Activated T-helper 2 cell treated with anti-CD3 and anti-CD28 coated beads, Interferon-gamma antibody, Interleukin-2, Interleukin-4, amounts not matched to agents 10 μg/mL and 5 μg/mL and 100 μg/mL, durations not matched to agents 14 hours and 24 hours and 36 hours (primary cell): ENCODE measurements at places on chromosomes 2 and 18.

- H3K27me3 ChIP-seq: no peaks in the 10 kb centered on the region
- no peak overlapping the region for H3K27ac ChIP-seq
- H3K4me1 ChIP-seq: no peaks in the 10 kb centered on the region
- H3K36me3 ChIP-seq: no peaks in the 10 kb centered on the region
- DNase-seq: no peak
These were observed 256.4 kb upstream of the TCF4 start for GRCh38 chr18:55844382-55844781.

GRCh38 chr2:12556762-12557161 lies 160.0 kb upstream of the TRIB2 start:
- peaks cover 44% of the 10 kb centered on the region for H3K4me1 ChIP-seq
- H3K27ac ChIP-seq: peak overlapping the region; percentile 46
- H3K4me3 ChIP-seq: no peak overlapping the region
- DNase-seq: no peak
- peaks cover 3% of the 10 kb centered on the region for H3K27me3 ChIP-seq
- peaks cover 4% of the 10 kb centered on the region for H3K36me3 ChIP-seq

DNA sequence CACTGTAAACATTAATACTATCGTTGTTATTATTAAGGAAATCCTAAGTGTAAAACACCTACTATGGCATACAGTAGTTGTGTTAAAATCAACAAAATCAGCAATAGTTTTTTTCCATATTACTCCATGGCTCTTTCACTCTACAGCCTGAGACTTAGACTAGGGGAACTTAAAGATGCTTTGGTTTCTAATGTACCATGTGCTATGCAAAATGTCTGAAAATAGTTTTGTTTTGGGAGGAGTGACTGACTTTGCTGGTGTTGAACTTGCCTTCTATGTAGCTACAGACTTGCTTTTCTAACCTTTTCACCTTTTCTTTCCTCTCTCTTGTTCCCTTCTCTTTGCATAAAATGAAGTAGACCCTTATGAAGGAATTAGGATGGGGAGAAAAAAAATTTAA lies 159.0 kb upstream of the CCDC195 start:
- no peaks in the 10 kb centered on the region for H3K27me3 ChIP-seq
- H3K27ac ChIP-seq: no peak overlapping the region
- H3K36me3 ChIP-seq: peaks cover 87% of the 10 kb centered on the region
- H3K4me1 ChIP-seq: peaks cover 6% of the 10 kb centered on the region
- H3K4me3 ChIP-seq: no peak overlapping the region

DNA sequence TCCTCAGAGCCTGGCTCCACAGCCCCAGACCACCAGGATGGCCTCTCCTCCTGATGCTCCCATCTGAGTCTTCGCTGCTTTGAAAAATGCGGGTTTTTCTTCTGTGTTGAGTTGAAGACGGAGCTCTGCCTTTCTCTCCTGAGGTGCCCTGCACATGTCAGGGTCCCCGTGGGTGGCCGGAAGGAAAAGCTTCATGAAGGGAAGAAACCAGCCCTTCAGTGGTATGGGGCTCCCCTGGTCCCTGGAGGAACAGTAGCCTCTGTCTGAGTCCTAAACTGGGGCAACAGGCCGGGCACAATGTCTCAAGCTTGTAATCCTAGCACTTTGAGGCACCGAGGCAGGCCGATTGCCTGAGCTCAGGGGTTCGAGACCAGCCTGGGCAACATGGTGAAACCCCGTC lies 54.7 kb upstream of the CAB39 start:
- DNase-seq: no peak
- peaks cover 34% of the 10 kb centered on the region for H3K36me3 ChIP-seq
- peak overlapping the region; percentile 99 for H3K27ac ChIP-seq
- peak overlapping the region; percentile 91 for H3K4me3 ChIP-seq

- no peak overlapping the region for H3K4me3 ChIP-seq
- peaks cover 7% of the 10 kb centered on the region for H3K4me1 ChIP-seq
- H3K27me3 ChIP-seq: peaks cover 19% of the 10 kb centered on the region
- no peak overlapping the region for H3K27ac ChIP-seq
These were observed 42.4 kb upstream of the ACKR3 start for GRCh38 chr2:236527159-236527630.

- no peaks in the 10 kb centered on the region for H3K27me3 ChIP-seq
- H3K36me3 ChIP-seq: no peaks in the 10 kb centered on the region
These were observed 66.6 kb upstream of the ZNF397 start for GRCh38 chr18:35174093-35174731.

- H3K27ac ChIP-seq: no peak overlapping the region
- DNase-seq: no peak
These were observed 37.5 kb upstream of the SIX2 start for GRCh38 chr2:45046786-45047185.

- peaks cover 88% of the 10 kb centered on the region for H3K4me1 ChIP-seq
- H3K4me3 ChIP-seq: peak overlapping the region; percentile 57
- H3K36me3 ChIP-seq: peaks cover 79% of the 10 kb centered on the region
- DNase-seq: no peak
These were observed 102.9 kb downstream of the BCL2 start for GRCh38 chr18:63216516-63217311.

DNA sequence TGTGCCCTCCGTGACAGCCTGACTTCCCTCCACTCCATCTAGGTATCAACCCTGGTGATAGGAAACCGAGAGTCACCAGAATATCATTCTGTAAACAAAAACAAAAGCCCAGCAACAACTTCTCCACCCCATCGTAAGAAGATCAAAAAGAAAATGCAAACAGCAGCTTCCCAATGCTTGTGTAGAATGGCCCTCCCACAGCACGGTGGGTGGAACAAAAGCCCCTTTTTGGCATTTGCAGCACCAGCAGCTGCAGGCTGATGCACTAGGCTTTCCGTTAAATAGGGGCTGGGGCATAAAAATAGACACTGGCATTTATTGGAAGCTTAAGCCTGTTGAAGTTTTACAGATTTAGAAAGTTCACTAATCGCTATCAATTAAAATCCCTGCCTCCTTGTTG lies 513.0 kb downstream of the GALR1 start:
- DNase-seq: no peak
- no peak overlapping the region for H3K27ac ChIP-seq
- H3K27me3 ChIP-seq: peaks cover 8% of the 10 kb centered on the region
- H3K4me1 ChIP-seq: no peaks in the 10 kb centered on the region

DNA sequence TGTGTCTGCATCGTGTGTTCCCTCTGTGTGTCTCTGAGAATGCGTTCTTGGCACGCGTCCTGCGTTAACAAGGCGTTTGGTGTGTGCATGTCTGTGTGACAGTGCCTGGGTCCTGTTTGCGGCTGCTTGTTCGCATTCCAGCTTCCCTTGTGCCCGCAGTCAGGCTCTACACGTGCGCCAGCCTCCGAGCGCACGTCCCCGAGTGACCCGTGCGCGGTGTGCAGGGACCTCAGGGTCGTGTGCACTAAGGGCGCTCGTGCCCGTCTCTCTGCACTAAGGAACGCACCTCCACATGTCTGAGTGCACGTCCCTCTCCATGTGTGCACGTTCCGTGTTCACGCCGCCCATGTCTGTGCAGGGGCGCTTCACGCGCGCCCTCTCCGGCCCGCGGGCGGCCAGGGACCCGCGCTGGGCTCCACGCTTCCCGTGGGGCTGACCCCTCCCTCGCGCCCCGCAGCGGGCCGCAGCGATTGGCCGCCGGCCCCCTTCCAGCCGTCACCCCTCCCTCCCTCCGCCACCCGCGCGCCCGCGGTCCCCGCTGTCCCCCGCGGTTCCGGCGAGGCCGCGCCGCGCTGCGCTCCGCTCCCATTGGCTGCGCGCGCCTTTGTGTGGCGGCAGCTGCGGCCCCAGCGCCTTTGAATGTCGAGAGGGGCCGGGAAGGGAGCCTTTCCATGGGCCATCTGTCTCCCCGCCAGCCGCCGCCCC lies 229.4 kb downstream of the HAUS1 start:
- no peak overlapping the region for H3K27ac ChIP-seq
- DNase-seq: peak; percentile 14
- peaks cover 27% of the 10 kb centered on the region for H3K4me1 ChIP-seq
- peaks cover 75% of the 10 kb centered on the region for H3K27me3 ChIP-seq

GRCh38 chr2:16635791-16636699 lies 29.6 kb downstream of the CYRIA start:
- H3K4me1 ChIP-seq: peaks cover 18% of the 10 kb centered on the region
- DNase-seq: no peak
- H3K4me3 ChIP-seq: no peak overlapping the region
- H3K27ac ChIP-seq: no peak overlapping the region

- no peak overlapping the region for H3K27ac ChIP-seq
- no peaks in the 10 kb centered on the region for H3K36me3 ChIP-seq
- H3K4me3 ChIP-seq: no peak overlapping the region
- H3K4me1 ChIP-seq: no peaks in the 10 kb centered on the region
- no peak for DNase-seq
These were observed 52.9 kb downstream of the CRACDL start for GRCh38 chr2:98882971-98883779.

- no peak overlapping the region for H3K4me3 ChIP-seq
- no peak overlapping the region for H3K27ac ChIP-seq
- H3K36me3 ChIP-seq: no peaks in the 10 kb centered on the region
- no peak for DNase-seq
- H3K27me3 ChIP-seq: peaks cover 10% of the 10 kb centered on the region
- H3K4me1 ChIP-seq: peaks cover 3% of the 10 kb centered on the region
These were observed 219.6 kb downstream of the LTBP1 start for GRCh38 chr2:33166287-33166881.

- peaks cover 19% of the 10 kb centered on the region for H3K36me3 ChIP-seq
- no peak overlapping the region for H3K4me3 ChIP-seq
- H3K4me1 ChIP-seq: no peaks in the 10 kb centered on the region
These were observed 109.8 kb downstream of the PTRHD1 start for GRCh38 chr2:24683408-24683807.

GRCh38 chr18:72867746-72868584 lies at the start of gene NETO1:
Gene NETO1 (minus strand): TSS chr18:72867987. CDS start chr18:72867291, 696 bp downstream.
- no peaks in the 10 kb centered on the region for H3K36me3 ChIP-seq
- no peaks in the 10 kb centered on the region for H3K4me1 ChIP-seq
- H3K27me3 ChIP-seq: peaks cover 35% of the 10 kb centered on the region
- no peak within 1 kb of the TSS for H3K4me3 ChIP-seq

DNA sequence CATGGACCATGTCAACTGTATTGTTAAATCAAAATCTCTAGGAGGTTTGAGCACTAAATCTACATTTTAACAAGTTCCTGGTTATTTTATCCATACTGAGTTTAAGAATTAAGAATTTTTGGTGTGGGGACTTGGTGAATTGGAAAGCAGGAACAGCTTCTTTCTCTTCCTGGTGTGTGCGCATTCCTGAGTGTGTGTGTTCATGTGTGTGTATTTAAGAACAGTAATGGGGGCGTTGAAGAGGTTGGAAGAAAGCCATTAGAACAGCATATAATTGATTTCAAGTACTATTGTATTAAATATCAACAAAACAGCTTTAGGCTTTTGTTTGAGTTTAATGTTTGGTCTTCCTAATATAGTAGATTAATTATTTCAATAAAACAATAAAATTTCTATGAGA lies 801.3 kb upstream of the ID2 start:
- no peaks in the 10 kb centered on the region for H3K36me3 ChIP-seq
- no peaks in the 10 kb centered on the region for H3K27me3 ChIP-seq
- no peak overlapping the region for H3K27ac ChIP-seq

- no peak overlapping the region for H3K27ac ChIP-seq
- peaks cover 4% of the 10 kb centered on the region for H3K4me1 ChIP-seq
- no peak overlapping the region for H3K4me3 ChIP-seq
- H3K36me3 ChIP-seq: no peaks in the 10 kb centered on the region
- DNase-seq: no peak
- peaks cover 11% of the 10 kb centered on the region for H3K27me3 ChIP-seq
These were observed 67.3 kb downstream of the TMEM237 start for GRCh38 chr2:201575971-201576370.

DNA sequence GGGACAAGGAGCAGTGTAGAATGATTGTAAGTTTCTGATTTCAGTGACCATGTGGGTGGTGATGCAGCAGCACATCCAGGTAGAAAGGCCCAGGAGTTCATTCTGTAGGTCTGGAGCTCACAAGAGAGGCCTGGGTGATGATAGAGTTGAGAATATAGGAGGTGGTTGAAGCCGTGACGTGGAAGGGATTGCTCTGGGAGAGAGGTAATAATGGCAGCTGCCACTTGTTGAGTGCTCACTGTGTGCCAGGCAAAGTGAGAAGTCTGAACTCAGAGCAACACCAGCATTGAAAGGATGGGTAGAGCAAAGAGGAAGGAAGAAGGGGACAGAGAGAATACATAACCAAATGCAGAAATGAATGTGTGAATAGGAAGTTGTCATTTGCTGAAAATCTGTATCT lies 3.3 kb downstream of the TTLL4 start:
- H3K27ac ChIP-seq: no peak overlapping the region
- H3K4me3 ChIP-seq: no peak overlapping the region
- peaks cover 24% of the 10 kb centered on the region for H3K4me1 ChIP-seq
- DNase-seq: no peak
- no peaks in the 10 kb centered on the region for H3K27me3 ChIP-seq

DNA sequence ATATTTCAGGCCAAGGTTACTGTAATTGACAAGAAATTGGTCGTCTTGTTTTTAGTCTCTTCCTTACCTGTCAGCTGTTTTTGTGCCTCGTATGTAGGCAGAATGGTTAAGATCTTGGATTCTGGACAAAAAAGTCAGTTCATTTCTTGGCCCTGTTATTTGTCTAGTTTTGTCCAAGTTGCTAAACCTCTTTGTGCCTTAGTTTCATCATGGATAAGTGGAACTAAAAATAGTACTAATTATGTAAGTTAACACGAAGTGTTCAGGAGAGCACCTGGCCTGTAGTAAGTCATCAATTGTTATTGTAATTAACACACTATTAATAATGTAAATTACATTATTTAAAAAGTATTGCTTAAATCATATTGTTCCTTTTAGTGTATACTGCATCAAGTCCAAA lies 148.0 kb downstream of the PARD3B start:
- no peak overlapping the region for H3K4me3 ChIP-seq
- DNase-seq: no peak
- no peak overlapping the region for H3K27ac ChIP-seq

DNA sequence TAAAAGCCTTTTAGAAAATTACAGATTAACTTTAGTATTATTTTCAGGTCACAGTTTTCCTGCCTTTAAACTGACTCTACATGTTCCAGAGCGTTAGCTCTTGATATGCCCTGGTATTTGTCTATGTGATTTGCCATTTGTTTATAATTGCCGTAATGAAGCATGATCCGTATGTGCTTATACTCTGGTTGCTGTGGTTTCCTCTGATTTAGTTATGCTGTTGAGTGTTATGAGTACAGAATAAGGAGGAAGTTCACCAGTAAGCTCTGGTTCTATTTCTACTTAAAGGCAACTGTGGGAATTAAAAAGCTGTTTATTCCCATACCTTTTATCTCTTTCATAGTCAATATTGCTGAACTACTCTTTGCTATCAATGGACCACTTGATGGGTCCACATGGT lies 123.5 kb downstream of the OSBPL6 start:
- H3K4me1 ChIP-seq: no peaks in the 10 kb centered on the region
- H3K4me3 ChIP-seq: no peak overlapping the region
- no peak for DNase-seq
- no peaks in the 10 kb centered on the region for H3K36me3 ChIP-seq

GRCh38 chr2:71807581-71808451 lies 339.8 kb downstream of the CYP26B1 start:
- H3K36me3 ChIP-seq: no peaks in the 10 kb centered on the region
- H3K27me3 ChIP-seq: no peaks in the 10 kb centered on the region
- no peak overlapping the region for H3K4me3 ChIP-seq

DNA sequence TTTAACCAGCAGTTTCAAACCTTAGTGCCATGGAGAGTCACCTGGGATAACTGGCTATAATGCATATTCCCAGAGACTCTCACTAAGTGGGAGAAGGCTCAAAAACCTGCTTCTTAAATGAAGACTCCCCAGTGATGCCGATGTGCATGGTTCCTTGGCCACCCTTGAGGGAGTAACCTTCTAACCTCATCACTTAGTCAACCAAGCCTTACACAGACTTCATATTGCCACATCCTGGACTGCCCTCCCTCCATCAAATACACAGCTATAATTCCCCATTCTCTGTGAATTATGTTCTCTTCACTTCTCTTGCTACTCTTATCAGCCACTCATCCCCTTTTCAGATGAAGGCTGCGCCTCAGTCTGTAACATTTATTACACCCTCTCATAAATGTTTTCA lies 462.9 kb upstream of the RGPD4 start:
- no peak overlapping the region for H3K4me3 ChIP-seq
- H3K27ac ChIP-seq: no peak overlapping the region
- H3K4me1 ChIP-seq: no peaks in the 10 kb centered on the region
- no peaks in the 10 kb centered on the region for H3K36me3 ChIP-seq
- no peak for DNase-seq
- no peaks in the 10 kb centered on the region for H3K27me3 ChIP-seq
